Prostate gland (tissue), 2 donors: ENCODE measurements at places on chromosomes 12 and 14.
A peak's percentile ranks its signal among the peaks of the same experiment; 100 is the strongest.

- DNase-seq, result no peak
- no peaks in the 10 kb centered on the region for H3K36me3 ChIP-seq
- H3K27me3 ChIP-seq, result no peaks in the 10 kb centered on the region
- H3K27ac ChIP-seq, result no peak overlapping the region
Measured at GRCh38 chr12:117484901-117485300, 123.5 kb upstream of the NOS1 start.

GRCh38 chr14:83994020-83994419, 1535.9 kb upstream of the FLRT2 start:
- H3K27ac ChIP-seq, result no peak overlapping the region
- no peaks in the 10 kb centered on the region for H3K36me3 ChIP-seq
- no peaks in the 10 kb centered on the region for H3K4me1 ChIP-seq

GRCh38 chr12:12551115-12551514, 11.5 kb downstream of the DUSP16 start:
- no peak overlapping the region for H3K27ac ChIP-seq
- no peak for DNase-seq
- no peaks in the 10 kb centered on the region for H3K36me3 ChIP-seq
- no peak overlapping the region for H3K4me3 ChIP-seq

DNA sequence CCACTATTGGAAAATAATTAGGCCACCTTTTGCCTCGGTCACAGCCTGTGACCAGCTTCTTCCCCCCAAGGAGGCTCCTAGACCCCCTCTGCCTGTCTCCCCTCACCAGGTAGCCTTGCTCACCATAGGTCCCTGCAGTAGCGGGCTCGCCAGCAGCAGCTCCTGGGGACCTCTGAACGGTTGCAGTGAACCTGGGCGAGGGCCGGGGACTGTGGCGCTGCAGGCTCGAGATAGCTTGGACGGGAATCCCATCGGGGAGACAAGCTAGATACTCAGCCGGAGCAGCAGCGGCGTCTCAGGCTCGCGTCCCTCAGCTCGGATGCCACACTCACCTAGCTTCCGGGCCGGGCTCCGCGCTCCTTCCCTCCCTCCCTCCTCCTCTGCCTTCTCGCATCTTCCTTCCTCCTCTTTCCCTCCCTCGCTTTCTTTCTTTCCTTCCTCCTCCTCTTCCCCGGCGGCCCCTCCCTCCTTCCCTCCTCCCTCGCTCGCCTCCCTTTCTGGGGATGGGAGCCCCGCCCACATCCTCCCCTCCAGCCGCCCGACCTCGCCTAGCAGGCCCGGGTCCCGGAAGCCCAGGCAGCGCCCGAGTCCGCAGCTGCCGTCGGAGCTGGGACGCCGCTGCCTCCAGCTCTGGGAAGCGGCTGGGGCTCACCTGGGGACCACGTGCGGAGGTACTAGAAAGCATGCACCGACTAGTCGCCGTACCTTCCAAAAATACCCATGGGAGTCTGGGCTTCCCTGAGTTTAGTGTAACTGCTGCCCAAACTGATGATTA, at the start of gene BMP4:
Gene BMP4 (minus strand): TSS at position 399 of the 775 bp plus-strand sequence. CDS start 4,603 bp downstream, outside the sequence.
- peak; percentile 70 for DNase-seq
- no peaks in the 10 kb centered on the region for H3K36me3 ChIP-seq
- H3K4me1 ChIP-seq, result no peaks in the 10 kb centered on the region
- no peaks in the 10 kb centered on the region for H3K27me3 ChIP-seq

DNA sequence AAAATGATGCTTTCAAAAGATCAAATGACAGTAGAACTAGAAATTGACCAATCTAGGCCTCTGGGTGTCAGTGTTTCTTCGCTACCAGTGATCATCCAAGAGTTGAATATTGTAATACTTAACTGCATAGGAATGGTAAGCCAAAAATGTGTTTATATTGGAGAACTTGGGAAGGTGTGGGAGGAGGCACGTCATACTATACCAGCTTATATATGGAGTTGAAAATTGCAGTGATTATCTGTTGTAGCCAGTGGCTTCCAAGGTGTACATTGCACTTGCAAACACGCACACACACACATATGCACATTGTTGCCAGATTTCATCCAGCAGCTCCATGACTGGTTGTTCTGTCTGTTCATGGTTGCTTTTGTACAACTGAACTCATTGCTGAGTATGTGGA, 36.1 kb downstream of the EID3 start:
- peaks cover 6% of the 10 kb centered on the region for H3K36me3 ChIP-seq
- no peaks in the 10 kb centered on the region for H3K27me3 ChIP-seq
- DNase-seq, result no peak
- no peak overlapping the region for H3K4me3 ChIP-seq

DNA sequence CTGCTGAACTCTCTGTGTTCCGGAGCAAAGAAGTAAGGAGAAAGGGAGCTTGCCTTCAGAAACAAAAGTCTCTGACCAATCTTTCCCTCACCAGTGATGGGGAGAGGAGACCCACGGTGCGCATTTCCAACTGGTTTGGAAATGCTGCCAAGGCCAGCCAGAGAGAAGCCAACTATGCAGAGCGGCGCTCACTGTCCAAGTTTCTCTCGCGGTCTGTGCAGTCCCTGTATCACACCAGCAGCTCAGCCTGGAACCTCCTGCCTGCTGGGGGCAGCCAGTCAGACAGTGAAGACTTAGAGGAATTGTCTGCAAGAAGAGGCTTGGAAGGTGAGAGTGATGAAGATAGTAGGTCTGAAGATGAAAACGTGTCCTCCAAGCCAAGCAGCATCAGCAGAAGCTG, 206.2 kb downstream of the NAV3 start:
- H3K4me3 ChIP-seq, result no peak overlapping the region
- H3K36me3 ChIP-seq, result no peaks in the 10 kb centered on the region
- H3K27me3 ChIP-seq, result no peaks in the 10 kb centered on the region
- no peak overlapping the region for H3K27ac ChIP-seq
- no peak for DNase-seq

DNA sequence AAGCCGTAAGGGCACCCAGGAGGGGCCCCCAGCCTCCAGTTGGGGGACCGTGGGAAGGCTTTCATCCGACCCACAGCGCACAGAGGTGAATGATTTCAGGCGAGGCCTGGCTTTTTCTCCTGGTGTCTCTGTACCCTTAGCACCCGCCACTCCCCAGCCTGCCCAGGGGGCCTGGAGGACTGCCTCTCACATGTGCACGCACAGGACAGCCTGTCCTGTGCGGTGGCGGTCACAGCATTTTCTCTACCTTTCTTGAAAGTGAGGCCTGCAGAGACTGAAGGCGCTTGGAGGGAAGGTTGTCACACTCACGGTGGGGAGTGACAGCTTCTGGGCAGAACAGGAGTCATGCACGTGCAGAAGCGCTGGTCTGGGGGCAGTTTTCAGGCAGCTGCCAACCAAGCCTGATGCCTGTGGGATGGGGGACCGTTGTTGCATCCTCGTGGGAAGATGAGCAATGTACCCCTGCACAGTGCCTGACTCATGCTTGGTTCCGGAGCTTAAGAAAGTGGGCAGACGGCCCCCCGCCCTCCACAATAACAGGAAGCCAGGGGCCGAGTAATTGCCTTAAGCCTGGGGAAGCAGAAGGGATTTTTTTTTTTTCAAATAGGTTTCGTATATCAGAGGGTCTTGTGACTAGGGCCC, 148.1 kb downstream of the TSPAN9 start:
- H3K4me1 ChIP-seq, result no peaks in the 10 kb centered on the region
- no peaks in the 10 kb centered on the region for H3K36me3 ChIP-seq
- DNase-seq, result no peak
- no peak overlapping the region for H3K4me3 ChIP-seq

DNA sequence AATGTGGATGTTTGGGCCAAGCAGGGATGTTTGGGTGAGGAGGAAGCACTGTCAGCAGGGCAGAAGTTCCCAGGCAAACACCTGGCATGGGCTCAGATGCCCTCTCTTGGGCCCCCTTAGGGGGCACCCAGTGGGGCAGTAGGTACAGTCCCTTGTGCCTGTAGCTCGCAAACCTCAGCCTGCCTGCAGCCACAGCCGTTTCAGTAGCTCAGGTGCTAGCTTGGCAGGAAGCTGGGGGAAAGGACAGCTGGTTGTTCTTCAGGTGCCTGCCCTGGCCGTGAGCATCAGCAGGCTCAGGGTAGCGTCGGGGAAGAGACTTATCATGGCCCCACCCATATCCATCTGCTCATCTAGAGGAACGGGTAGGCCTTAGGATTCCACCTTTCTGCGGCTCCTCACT, 67.5 kb downstream of the B4GALNT3 start:
- H3K27me3 ChIP-seq, result no peaks in the 10 kb centered on the region
- H3K36me3 ChIP-seq, result no peaks in the 10 kb centered on the region
- no peaks in the 10 kb centered on the region for H3K4me1 ChIP-seq
- no peak for DNase-seq
- no peak overlapping the region for H3K27ac ChIP-seq
- H3K4me3 ChIP-seq, result no peak overlapping the region

DNA sequence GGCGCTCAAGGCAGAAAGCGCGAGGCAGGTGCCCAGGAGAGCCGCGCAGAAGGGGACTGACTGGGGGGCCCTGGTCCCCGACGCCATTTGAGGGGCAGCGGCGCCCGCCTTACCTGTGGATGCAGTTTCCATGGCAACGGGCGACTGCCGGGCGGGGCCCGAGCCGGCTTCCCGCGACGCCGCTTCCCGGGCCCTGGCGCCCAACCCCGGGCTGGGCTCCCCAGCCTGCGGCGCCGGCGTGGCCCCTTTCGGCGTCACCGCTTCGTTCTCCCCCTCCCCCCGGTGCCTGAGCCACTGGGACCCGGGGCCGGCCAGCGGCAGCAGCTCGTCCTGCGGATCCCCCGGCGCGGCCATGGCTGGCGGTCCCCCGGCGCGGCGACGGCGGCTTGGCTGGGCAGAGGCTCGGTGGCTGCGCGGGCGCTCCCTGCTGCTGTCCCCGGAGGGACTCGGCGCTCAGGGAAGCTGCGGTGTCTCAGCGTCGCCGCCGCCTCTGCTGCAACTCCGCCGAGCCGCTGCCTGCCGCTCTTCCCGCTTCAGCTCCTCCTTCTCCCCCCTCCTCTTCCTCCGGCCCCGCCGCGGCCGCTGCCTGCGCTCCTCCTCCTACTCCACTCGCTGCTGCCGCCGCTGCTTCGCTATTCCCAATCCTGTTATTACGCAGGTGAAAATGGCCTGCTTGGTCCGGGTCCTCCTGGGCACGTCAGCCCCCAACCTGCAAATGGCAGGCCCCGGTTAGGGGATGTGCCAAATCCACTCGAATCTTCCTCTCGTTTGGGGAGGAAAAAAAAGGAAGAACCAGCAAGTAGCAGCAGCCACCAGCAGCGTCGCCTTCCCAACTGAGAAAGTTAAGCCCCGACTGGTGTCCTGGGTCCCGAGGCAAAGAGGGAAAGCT, at the start of gene RTN1:
Gene RTN1 (minus strand): TSS at position 500 of the 889 bp plus-strand sequence. CDS start 146 bp downstream, at position 354.
- no peaks in the 10 kb centered on the region for H3K36me3 ChIP-seq
- peak; percentile 56 for DNase-seq
- no peaks in the 10 kb centered on the region for H3K4me1 ChIP-seq
- peak within 1 kb of the TSS; percentile 55 for H3K27ac ChIP-seq
- H3K27me3 ChIP-seq, result no peaks in the 10 kb centered on the region

DNA sequence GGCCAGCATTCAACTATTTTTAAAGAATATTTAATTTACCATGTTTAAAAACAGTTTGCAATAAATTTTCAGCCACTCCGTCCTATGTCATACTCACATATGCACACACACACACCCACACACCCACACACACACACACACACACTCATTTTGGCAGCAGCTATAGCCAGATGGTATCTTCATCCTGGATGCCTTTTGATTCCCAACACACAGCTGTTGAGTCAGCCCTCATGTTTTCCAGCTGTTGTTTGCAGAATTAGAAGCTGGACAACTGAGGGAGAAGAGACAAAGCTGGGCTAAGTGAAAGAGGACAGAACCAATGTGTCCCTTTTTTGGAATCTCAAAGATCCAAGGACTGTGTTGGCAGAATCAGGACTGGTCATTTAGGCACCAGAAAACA, 80.0 kb upstream of the EGLN3 start:
- no peaks in the 10 kb centered on the region for H3K27me3 ChIP-seq
- no peak overlapping the region for H3K27ac ChIP-seq
- H3K4me1 ChIP-seq, result no peaks in the 10 kb centered on the region
- no peaks in the 10 kb centered on the region for H3K36me3 ChIP-seq

GRCh38 chr12:67671892-67672291, 23.3 kb downstream of the DYRK2 start:
- H3K4me3 ChIP-seq, result no peak overlapping the region
- no peaks in the 10 kb centered on the region for H3K36me3 ChIP-seq
- no peak overlapping the region for H3K27ac ChIP-seq
- H3K4me1 ChIP-seq, result no peaks in the 10 kb centered on the region

DNA sequence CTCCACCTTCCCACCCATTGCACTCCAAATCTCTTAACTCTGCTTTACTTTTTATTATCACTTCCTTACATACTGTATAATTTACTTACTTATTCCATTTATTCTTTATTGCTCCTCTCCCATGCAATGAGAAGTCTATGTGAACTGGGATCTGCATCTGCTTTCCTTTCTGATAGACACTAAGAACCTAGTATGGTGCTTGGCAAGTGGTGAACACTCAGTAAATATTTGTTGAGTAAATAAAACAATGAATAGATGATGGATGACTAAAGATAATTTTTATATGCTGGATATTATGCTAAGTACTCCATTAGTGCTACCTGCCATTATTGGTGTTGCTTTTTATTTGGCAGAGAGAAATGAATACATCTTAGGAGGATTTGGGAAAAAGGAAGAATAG, 151.0 kb downstream of the TPH2 start:
- DNase-seq, result no peak
- no peaks in the 10 kb centered on the region for H3K4me1 ChIP-seq
- H3K4me3 ChIP-seq, result no peak overlapping the region
- no peak overlapping the region for H3K27ac ChIP-seq

GRCh38 chr12:58870595-58870994, 49.7 kb downstream of the LRIG3 start:
- H3K4me3 ChIP-seq, result no peak overlapping the region
- no peak for DNase-seq
- H3K36me3 ChIP-seq, result no peaks in the 10 kb centered on the region
- no peaks in the 10 kb centered on the region for H3K4me1 ChIP-seq
- no peaks in the 10 kb centered on the region for H3K27me3 ChIP-seq

GRCh38 chr12:92595663-92596062, 107.1 kb upstream of the PLEKHG7 start:
- no peak for DNase-seq
- H3K27me3 ChIP-seq, result no peaks in the 10 kb centered on the region
- no peak overlapping the region for H3K27ac ChIP-seq
- H3K4me3 ChIP-seq, result no peak overlapping the region
- no peaks in the 10 kb centered on the region for H3K4me1 ChIP-seq
